ENCODE measurements at places on chromosomes 7 and 10. TPM values are rescaled to one million over a fixed set of nuclear protein-coding genes. Genes with fewer than 3 reads are reported as not detected.

- DNase-seq, result peak; percentile 96
Observed at GRCh38 chr7:66250711-66251110, 45.6 kb downstream of the TPST1 start.

- DNase-seq, result no peak
Observed at GRCh38 chr7:139830292-139830691, 1.2 kb downstream of the TBXAS1 start.

DNA sequence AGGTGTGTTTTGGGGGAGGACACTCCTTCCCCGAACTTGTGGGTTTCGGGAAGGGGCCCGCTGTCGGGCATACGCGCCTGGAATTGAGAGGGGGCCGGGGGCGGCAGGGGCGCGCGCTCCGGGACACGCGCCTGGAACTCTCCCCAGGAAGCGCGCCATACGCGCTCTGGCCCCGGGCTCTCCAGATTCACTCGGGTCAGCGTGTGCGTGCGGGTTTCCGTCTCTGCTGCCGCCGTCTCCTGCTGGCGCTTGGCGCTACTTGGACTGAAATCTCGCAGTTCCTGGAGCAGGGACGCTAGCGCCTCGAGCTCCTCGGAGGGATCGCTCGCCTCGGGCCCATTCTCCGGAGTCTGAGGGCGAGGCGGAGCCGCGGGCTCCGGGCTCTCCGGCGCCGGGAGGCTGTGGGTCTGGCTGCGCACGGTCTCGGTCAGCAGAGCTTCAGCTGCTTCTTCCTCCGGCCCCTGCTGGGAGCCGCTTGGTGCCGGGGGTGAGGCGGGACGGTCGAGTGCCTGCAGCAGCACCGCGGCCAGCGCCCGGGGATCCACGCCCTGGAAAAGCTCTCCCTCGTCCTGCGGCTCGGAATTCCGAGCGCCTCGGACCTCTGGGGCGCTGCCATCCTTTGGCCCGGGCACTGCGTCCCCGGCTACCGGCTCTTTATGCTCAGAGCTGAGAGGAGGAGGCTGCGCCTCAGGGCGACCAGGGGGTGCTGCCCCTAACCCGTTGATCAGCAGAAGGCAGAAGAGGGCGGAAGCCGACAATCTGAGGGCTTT, 1.1 kb downstream of the VGF start:
- DNase-seq, result peak; percentile 64

GRCh38 chr7:21092766-21093702, 306.3 kb upstream of the SP8 start:
- no peak for DNase-seq

DNA sequence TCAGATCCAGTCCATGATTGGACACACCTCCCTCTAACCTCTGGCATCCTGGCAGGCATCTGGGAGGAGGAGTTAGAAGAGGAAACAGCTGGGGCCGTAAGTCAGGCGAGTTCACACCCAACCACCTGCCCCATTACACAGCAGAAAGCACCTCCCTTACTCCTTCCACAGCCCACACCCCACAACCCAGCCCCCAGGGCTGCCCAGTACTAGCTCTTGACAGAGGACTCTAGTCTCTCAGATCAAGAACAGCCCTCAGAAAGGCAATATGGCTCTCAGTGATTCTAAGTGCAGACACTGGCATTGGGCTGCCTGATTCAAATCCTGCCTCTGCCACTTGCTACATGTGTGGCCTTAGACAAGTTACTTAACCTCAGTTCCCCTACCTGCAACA, 34.1 kb downstream of the KCNMA1 start:
- DNase-seq, result peak; percentile 77

DNA sequence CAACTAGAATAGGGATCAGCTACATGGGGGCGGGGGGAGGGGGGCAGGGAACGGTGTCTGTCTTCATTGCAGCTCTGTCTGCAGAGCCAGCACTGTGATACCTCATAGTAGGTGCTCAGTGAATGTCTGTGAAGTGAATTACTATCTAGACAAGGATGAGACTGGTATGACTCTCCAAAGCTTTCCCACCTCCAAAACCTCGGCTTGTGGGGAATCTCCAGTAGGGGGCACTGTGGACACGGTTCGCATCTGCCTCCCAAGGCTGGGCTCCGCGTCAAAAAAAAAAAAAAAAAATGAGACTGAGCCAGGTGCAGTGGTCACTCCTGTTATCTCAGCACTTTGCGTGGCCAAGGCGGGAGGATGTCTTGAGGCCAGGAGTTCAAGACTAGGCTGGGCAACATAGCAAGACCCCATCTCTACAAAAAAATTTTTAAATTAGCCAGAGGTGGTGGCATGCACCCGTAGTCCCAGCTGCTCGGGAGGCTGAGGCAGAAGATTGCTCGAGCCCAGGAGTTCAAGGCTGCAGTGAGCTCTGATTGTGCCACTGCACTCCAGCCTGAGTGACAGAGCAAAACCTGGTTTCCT, 9.6 kb downstream of the TRIM56 start:
- peak; percentile 80 for DNase-seq

GRCh38 chr10:71032887-71033286, 144.5 kb upstream of the PCBD1 start:
- DNase-seq, result no peak

DNA sequence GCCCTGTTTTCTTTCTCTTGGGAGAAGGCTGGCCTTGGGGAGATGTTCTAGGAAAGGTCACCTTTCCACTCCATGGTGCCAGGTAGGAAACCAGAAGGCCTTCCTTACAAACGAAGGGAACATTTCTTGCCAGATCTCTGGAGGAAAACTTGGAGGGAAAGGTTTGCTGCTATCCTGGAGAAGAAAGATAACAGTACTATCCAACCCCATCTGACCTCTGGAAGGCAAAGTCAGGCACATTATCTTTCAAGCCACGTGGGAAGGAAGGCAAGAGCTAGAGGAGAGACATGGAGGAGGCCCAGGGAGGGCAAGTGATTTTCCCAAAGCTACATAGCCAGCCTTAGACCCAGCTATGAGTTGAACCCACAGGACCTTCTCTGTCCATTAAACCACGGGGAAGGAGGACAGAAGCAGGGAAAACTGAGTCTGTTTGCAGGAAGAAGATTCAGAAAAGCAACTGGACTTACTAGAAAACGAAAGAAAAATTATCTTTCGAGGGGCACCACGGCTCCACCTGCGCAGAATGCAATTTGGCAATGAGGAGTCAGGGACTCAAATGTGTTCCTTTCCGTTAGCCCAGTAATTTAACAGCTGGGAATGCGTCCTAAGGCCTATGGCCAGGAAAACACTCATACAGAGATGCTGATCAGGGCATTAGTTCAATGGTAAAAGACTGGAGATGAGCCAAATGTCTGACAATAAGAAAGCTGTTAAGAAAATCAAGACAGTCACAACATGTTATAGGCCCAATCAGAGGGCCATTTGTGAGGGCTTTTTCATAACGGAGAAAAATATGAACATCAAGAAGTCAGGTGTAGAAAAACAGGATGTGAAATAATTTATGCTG, 32.0 kb upstream of the PSAP start:
- no peak for DNase-seq

DNA sequence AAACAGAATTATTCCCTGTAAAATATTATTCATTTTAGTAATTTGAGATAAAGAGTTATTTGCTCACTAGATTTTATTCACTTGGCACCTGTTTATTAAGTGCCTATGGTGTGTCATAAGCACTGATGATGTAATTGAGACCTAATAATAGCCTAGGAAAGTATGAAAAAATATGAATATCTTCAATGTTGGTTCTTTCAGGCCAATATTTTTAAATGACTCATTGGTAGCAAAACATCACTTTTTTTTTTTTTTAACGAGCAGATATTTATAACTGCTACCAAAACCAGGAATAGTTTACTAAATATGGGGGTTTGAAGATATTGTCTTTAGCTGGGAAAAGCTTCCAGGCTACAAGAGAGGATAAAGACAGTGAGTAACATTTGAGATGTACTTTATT, 228.0 kb downstream of the PRKG1 start:
- DNase-seq, result peak; percentile 7

DNA sequence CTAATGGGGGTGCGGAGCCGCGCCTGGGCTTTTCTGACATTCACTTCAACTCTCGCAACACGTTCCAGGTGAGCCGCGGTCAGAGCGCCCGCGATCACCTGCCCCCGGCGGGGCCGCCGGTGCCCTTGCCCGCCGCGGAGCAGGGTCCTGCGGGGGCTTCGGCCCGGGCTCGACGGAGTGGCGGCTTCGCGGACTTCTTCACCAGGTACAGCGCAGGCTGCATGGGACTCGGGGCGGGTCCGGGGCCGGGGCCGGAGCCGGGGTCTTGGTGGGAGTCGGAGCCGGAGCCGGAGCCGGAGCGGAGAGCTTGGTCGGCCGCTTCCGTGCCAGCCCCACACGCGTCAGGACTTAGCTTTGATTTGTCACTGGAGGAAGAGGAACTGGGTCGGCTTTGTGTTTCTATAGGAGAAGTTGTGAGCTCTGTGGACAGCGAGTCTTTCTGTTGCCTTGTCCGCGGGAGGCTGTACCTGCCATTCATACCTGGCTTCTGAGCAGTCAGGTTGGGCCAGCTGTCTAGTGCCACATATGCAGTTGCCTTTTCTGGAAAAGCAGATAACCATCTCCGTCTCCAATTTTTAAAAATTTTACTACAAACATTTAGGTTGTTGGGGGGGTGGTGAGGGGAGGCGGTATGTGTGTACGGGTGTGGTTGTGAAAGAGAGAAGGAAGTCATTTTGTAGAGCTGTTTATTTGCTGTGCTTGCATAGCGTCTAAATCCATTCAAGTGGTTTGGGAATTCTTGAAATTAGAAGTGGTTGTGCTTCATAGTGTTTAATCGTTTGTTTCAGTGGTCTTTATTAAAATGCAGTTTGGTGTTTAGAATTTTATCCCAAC, 1.3 kb downstream of the TBC1D12 start:
- DNase-seq, result peak; percentile 87

GRCh38 chr7:92732316-92733036, 103.9 kb downstream of the CDK6 start:
- no peak for DNase-seq

- DNase-seq, result no peak
Observed at GRCh38 chr10:58963101-58963534, 213.3 kb upstream of the PHYHIPL start.

- no peak for DNase-seq
Observed at GRCh38 chr10:50508315-50509051, 115.3 kb downstream of the SGMS1 start.

- DNase-seq, result no peak
Observed at GRCh38 chr10:29030900-29031299, 258.0 kb upstream of the LYZL1 start.

GRCh38 chr7:101486433-101487104, 123.9 kb downstream of the COL26A1 start:
- no peak for DNase-seq

GRCh38 chr7:138663725-138664710, 37.1 kb downstream of the SVOPL start:
- DNase-seq, result no peak

DNA sequence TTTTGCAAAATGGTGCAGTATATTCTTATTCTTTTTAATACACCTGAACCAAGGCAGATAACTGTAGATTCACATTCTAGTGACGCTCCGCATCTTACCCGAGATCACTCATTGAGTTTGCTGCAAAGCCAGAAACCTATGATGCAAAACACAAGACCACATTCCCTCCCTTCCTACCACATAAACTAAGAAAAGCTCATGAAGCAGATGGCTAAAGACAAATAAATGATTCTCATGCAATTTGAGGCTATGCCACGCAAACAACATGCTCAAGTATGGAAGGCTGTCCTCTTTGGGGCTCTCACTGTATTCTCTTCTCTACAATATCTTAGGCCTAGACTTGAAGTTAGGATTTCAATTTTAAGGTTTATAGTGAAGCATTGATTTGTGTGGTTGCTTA, 95.0 kb upstream of the BMPER start:
- no peak for DNase-seq

GRCh38 chr10:107166403-107166802, 1.9 kb upstream of the SORCS1 start:
- no peak for DNase-seq

GRCh38 chr7:151748733-151749132, 128.2 kb downstream of the PRKAG2 start:
- DNase-seq, result no peak

DNA sequence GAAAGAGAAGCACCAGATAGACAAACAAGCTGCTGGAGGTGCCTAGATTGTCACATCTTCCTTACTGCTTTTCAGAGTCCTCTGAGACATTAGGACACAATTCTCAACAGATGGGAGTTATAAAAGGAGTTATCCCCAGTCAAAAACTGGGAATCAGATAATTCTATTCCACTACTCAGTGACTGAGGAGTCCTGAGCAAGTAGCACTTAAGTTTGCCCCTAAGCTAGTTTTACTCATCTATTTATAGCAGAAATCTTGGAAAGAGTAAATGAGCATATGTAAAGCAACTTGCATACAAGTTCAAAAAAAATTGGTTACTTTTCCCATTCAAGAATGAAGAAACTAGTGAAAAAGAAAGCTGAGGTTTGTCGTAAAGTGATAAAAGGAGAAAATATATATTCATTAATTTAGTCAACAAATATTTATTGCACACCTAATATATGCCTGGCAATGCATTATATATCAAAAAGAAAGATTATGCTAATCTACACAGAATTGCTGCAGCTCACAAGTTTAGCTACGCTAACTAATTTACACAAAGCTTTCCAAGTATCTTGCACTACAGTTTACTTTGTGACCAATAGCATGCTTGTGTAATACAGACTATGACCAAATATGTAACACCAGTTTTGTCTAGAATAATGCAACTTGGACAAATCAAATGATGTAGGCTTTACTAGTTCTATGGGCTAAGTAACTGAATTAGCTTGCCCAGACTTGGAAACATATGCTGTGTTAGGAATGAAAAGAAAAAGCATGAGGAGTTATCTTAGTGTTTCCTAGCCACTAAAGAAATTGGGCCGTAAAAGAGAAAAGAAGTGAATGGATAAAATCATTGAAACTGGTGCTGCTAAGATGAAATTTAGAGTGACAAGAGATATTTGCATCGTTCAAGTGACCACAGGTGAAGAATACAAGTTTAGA, 106.3 kb downstream of the GRM3 start:
- no peak for DNase-seq

DNA sequence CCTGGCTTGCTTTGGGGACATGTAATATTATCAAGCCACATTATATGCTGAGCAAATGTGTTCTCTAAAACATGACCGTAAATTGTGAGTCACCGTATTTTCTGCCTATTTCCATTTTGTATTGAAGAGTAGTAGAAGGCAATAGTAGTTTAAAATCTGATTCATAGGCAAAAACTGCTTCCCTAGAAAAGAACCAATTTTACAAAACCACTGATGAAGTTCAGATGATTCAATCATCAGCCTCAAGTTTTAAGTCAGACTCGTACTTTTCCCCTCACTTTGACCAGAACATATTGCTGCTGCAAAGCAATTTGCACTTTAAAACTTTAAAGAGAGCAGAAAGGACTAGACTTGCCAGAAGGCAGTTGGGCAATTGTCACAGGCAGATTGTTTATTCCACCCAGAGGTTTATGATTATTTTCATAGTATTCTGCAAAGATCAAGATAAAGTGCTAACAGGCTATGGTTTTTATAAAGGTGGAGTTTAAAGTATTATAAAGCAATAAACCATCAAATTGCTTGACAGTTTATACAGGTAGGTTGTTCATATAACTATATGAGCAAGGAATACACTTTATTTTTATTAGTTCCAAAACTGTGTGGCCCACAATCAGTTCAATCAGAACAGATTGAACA, 168.2 kb downstream of the ETV1 start:
- no peak for DNase-seq

GRCh38 chr10:61684894-61685507, 22.3 kb downstream of the CABCOCO1 start:
- DNase-seq, result no peak

The STAM gene
- total RNA-seq, result 7.6 TPM

The FAM25G gene
- total RNA-seq, result not detected

The SLIT1 gene
- not detected for total RNA-seq

The CTNNA3 gene
- total RNA-seq, result not detected

The TAS2R41 gene
- not detected for total RNA-seq

The AZGP1 gene
- total RNA-seq, result not detected

The TSPAN15 gene
- total RNA-seq, result 118 TPM

The AKR1B1 gene
- 12.3 TPM for total RNA-seq

The POR gene
- 67.6 TPM for total RNA-seq

The VPS37D gene
- 2.6 TPM for total RNA-seq

The MICALL2 gene
- total RNA-seq, result 7.4 TPM
